Retina (tissue), 1 donor: ENCODE measurements at places on chromosomes 11 and 22.

DNA sequence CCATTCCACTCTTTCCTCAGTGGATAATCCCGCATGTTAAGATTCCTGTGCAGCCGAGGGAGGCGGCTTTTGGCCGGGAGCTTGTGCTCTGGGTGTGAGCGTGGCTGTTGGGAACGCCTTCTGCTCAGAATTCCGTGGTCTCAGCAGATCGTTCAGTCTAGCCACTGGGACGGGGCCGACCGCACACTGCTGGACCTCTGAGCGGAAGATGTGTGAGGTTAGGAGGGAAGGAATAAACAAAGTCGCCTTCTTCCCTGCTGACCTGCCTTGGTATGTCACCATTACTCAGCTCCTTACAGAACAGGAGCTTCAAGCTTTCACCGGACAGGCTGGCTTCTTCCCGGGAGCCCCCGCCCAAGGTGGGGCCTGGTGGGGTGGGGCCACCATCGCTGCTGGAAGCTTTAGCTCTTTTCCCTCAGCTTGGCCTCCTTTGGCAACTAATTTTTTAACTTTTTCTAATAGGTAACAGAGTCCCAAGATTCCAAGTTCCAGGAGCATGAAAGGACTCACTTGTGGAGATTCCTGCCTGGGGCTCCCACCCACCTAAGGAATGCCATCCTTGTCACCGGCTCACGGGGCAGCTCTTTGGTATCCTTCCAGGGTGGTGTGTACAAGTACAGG, 22.5 kb upstream of the SEPTIN5 start:
- DNase-seq = peak; percentile 67

- DNase-seq = no peak
These were observed 25.2 kb upstream of the VSTM5 start for GRCh38 chr11:93875637-93876036.

GRCh38 chr22:26756675-26757293, 99.4 kb downstream of the MIAT start:
- DNase-seq = peak; percentile 91

- no peak for DNase-seq
These were observed 354.8 kb downstream of the TENM4 start for GRCh38 chr11:79086056-79086455.

DNA sequence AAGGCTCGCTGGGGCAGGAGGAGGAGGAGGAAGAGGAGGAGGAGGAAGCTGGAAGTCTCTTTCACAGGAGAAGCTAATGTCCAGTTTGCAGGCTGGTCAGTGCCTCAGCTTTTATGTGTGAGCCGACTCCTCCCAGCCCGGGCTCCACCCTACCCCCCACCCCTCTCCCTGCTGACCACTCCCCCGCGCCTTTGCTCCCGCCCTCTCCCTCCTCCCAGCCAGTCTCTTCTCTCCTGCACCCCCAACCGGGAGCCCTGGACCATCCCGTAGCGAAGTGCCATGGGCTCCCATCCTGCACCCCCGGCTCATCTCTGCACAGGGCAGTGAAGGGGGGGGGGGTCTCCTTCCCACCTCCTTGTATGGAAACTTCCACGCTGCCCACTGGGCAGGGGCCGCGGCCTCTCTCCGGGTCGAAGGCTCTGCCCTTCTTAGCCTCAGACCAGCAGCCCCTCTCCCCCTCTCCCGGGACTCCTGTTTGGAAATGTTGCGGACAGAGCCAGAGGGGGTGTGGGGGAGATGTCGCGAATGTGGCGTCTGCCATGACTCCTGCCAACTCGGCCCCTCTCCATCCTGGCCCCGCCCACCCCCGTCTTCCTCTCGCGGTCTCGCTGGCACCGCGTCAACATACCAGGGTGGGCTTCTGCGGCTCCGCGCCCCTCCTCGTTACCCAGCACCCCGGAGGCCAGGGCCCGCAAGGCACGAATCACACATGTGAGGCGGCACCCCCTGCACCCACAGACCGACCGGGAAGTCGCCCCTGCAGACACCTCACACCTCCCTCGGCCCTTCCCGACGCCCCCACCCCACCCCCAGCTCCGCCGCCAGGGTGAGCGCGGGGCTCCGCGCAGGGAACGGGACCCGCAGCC, 1.8 kb downstream of the IGF2 start:
- peak; percentile 79 for DNase-seq

DNA sequence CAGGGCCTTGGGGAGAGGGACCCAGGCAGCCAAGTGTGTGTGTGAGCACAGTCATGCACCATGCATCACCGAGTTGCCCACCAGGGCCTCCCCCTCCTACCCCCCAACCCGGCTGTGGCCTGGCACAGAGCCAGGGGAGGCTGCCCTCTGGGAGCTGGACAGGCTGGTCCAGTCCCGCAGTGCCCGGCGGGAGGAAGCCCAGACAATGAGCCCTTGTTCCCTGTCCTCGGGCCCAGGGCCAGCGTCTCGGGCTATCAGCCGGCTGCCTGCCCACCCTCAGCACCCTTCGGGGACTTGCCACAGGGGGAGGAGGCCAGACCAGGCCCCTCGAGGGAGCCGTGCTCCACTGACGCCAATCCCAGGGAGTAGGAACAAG, 4.5 kb downstream of the LRRC75B start:
- DNase-seq = no peak

- DNase-seq = no peak
These were observed 1.9 kb downstream of the CHADL start for GRCh38 chr22:41238570-41239442.

DNA sequence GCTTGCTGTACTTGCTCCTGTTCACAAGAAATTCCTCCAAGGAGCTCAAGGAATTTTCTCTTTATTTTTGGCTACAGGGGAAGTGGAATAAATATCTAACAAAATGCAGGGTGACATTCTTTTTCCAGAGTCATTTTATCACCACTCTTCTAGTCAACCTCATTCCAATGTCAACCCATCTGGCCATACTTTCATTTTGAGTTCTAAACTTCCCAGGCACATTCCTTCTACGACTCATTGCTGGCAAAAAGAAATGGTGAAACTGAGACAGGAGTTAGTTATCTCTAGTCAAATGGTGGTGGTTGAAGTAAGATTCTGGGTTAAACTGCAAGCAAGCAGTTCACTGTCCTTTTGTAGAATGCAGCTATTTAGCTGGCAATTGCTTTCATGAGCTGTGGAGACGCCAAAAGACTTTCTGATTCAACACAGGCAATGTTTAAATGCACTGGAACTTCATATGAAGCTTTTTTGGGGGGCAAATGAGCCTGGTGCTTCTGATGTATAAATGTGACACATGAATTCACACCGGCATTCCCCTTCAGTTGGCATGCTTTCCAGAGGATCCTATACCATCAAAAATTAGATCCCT, 304.6 kb downstream of the CADM1 start:
- DNase-seq = no peak

DNA sequence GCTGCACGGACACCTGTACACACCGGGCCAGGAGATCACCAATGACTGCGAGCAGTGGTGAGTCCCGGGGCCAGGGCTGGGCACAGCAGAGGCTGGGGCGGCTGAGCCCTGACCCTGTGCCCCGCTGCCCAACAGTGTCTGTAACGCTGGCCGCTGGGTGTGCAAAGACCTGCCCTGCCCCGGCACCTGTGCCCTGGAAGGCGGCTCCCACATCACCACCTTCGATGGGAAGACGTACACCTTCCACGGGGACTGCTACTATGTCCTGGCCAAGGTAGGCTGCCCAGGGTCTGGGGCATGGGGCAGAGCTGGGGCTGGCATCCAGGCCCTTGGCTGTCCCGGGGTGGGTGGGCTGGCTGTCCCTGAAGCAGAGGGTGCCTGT, 7.7 kb downstream of the MUC2 start:
- no peak for DNase-seq

GRCh38 chr11:75147875-75148263, 3.0 kb upstream of the SLCO2B1 start:
- DNase-seq = no peak

GRCh38 chr22:20618488-20618887, 111.1 kb downstream of the MED15 start:
- no peak for DNase-seq

DNA sequence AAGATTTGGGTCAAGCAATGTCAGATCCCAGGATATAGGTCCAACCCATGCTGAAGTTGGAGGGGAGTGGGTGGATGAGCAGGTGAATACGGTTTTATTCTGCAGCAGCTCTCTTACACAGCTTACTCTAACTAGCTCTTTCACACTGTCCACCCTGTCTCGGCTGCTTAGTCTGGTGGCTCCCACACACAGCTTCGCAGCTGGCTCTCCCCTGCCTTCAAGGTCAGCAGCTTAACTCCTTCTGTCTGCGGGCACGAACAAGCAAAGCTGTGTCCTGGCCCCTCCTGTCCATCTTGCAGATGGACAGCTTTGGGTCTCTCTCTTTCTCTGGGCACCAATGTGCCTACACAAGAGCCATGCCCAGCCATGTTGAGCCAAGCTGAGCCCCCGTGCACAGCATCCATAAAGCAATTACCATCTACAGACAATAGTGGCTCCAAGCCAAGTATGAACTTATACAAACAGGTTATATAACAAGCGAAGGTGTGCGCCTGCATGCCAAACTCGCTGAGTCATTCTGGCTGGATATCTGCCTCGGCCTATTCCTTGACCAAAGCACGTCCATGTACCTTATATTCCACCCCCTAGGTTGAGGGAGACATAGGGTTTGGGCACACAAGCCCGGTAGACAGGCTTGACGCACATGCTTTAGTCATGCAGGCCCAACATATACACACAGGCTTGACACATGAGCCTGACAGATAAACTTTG, 1307.8 kb upstream of the RAG2 start:
- DNase-seq = peak; percentile 3

DNA sequence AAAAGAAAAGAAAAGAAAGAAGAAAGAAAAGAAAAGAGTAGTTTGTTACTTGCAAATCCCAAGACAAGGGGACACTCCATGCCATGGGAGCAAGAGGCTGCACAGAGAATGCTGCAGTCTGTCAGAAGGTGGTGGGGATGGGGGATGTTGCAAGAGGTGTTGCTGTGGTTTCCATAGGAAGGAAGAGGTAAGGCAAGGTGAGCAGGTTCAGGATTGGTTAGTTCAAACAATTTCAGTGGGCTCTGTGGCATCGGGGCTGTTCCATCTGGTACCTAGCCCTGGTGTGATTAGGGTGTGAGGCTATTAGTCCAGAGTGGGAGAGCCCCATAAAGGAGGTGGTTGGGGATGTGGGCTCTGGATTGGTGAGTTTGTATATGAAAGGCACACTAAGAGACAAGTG, 172.7 kb downstream of the BCR start:
- no peak for DNase-seq

GRCh38 chr11:63572026-63572688, 9.0 kb upstream of the PLAAT2 start:
- DNase-seq = no peak

- no peak for DNase-seq
These were observed 91.5 kb downstream of the ABTB2 start for GRCh38 chr11:34266090-34266912.

- no peak for DNase-seq
These were observed 42.4 kb downstream of the PRR14L start for GRCh38 chr22:31707519-31707918.

DNA sequence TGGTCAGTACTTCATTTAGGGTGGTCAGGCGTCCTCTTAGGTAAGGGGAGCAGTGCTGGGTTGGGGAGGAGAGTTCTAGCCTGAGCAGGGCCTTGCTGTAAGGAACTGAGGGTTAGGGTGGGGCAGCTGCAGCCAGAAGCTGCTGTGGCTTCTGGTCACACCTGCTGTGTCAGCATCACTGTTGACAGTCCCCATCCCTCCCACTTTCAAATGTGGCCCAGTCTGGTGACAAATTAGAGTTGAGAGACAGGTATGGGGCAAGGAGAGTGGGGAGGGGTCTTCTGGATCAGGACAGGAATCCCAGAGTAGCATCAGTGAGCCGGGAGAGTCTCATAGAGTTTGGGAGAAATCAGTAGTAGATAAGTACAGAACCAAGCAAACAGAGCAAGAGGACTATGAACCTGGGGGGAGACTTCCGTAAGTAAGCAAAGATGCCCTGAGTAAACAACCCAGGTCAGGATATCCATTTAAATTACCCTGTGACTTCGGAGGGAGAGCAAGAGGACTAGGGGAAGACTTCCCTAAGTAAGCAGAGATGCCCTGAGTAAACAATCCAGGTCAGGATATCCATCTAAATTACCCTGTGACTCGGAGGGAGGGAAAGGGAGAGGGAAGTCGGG, 53.7 kb downstream of the PPP6R2 start:
- DNase-seq = no peak

DNA sequence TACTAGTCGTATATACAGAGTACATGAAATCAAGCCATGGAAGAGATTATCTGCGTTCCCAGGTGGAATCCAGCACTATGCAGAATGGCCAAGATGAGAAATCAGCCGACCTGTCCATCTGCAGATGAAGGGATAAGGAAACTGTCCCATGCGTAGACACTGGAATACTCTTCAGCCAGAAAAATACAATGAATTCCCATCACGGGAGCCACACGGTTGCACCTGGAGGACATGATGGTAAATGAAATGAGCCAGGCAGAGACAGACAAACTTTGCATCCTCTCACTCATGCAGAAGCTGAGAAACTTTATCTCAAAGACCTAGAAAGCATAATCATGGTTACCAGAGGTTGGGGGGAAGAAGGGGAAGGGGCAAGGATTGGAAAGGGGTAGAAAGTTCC, 111.9 kb upstream of the TOP3B start:
- no peak for DNase-seq

DNA sequence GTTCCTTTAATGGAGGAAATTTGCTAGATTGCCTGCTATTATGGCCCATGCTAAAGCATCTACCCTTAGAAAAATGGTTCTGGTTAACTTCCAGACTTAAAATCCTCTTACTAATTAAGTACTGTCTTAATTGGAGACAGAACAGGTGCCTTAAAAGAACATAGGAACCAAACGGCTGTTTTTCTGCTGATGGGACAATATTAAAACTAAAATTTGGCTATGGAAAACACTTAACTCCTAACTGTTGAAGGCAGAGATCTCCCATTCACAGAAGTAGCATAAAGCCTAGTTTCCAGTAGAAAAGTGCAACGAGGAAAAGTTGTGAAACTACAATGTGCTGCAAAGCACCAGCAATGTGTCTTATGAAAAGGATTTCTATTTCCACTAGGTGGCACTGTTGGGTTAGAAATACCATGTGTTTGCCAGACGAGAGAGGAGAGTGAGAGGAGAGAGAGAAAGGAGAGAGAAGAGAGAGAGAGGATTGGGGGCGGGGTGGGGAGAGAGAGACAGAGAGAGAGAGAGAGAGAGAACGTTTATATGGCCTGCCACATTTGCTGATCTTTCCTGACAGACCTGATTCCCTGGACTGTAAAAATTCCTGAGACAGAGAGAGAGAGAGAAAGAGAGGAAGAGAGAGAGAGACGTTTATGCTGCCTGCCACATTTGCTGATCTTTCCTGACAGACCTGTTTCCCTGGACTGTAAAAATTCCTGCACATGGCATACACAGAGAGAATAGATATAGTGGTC, 51.5 kb downstream of the FAM181B start:
- no peak for DNase-seq

- DNase-seq = no peak
These were observed 8.7 kb downstream of the CAPN5 start for GRCh38 chr11:77075425-77075905.
